PC-3 (cell line): ENCODE measurements at places on chromosomes 1 and 21. TPM values are rescaled to one million over a fixed set of nuclear protein-coding genes. Genes with fewer than 3 reads are reported as not detected.

HSF2BP gene
- 1.2 and 2.4 TPM in 2 replicates for total RNA-seq

PRR9 gene
- total RNA-seq = not detected in 2 replicates

ANGPTL3 gene
- not detected in 2 replicates for total RNA-seq

KLHDC7A gene
- not detected in 2 replicates for total RNA-seq

DENND2C gene
- 0.95 and 2.0 TPM in 2 replicates for total RNA-seq

DNA sequence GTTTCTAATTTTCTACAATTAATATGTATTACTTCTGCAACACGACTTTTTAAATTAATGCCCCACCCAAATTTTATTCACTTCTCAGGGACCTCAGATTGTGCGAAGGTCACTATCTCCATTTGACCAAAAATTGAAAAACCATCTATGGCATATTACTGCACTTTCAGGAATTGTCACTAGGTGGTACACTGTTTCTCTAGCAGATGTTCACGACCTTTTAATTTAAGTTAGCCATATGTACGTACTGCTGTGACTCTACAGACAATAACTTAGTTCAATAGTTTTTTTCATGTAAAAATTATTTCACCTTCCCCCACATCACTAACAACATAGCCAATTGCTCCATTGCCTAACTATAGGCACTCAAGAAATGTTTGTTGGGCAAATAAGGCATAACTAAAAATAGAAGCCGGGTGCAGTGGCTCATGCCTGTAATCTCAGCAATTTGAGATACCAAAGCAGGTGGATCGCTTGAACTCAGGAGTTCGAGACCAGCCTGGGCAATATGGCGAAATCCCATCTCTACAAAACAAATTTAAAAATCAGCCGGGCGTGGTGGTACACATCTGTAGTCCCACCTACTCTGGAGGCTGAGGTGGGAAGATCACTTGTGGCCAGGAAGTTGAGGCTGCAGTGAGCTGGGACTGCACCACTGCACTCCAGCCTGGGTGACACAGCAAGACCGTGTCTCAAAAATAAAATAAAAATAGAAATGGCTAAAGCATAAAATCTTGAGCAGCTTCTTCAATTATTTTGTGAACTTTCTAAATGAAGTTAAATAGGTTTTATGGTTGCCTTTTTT is 75.7 kb upstream of the PKN2 start:
- DNase-seq = peak; percentile 71

- DNase-seq = no peak
Measured at GRCh38 chr1:213106298-213106697, 55.3 kb downstream of the RPS6KC1 start.

- DNase-seq = peak; percentile 27
Measured at GRCh38 chr1:220123889-220124288, 30.0 kb downstream of the IARS2 start.

- no peak for DNase-seq
Measured at GRCh38 chr1:236455243-236455642, 61.2 kb downstream of the EDARADD start.

DNA sequence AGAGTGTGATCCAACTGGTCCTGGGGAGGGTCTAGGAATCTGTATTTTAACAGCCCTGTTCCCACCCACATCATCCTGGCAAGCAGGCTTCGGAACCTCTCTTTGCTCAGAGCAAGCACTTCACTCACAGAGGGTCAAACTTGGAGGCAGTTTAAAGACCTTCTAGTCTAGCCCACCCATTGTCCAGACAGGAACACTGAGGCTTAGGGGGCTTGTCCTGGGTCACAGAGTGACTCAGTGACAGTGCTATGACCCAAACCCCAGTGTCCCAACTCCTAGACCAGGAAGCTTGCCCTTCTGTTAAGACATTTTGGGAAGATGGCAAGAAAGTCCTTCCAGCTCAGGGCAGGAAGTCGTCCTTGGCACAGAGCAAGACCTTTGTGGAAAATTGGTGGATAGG is 36.5 kb downstream of the FBXO2 start:
- no peak for DNase-seq

- no peak for DNase-seq
Measured at GRCh38 chr1:22363403-22364325, 88.0 kb upstream of the ZBTB40 start.

- no peak for DNase-seq
Measured at GRCh38 chr1:109749221-109749620, 8.4 kb upstream of the GSTM3 start.

DNA sequence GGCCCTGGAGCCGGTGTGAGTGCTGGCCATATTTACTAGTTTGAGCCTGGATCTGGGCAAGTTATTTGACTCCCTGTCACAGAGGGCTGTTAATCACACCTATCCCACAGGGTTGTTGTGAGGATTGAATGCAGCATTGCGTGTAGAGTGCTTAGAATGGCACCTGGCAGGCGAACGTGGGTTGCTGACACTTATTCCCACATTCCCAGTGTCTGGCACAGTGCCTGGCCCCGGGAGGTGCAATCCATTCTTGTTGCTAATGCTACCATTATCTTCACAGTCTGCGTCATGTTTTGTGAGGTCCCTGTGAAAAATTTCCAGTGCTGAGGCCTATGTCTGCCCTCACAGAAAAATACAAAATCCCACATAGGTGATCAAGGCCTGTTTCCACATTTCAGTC is 66.1 kb downstream of the CD2 start:
- peak; percentile 45 for DNase-seq

- DNase-seq = no peak
Measured at GRCh38 chr1:201648907-201649721, 110.2 kb downstream of the NAV1 start.

- no peak for DNase-seq
Measured at GRCh38 chr1:231485029-231485784, 43.3 kb upstream of the TSNAX start.

DNA sequence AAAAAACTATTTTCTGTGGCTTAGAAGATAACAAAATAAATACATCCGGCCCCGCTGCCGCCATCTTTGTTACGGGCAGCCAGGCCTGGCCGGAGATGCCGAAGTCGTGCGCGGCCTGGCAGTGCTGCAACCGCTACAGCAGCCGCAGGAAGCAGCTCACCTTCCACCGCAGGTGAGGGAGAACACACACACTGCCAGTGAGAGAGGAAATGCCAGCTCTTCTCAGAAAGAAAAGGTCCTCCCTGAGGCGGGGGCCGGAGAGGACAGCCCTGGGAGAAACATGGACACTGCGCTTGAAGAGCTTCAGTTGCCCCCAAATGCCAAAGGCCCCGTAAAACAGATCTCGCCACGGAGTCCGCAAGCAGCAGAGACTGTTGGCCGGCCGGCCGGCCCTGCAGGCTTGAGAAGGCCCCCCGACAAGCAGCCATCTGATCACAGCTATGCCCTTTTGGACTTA is 323.2 kb downstream of the AMY1C start:
- no peak for DNase-seq

DNA sequence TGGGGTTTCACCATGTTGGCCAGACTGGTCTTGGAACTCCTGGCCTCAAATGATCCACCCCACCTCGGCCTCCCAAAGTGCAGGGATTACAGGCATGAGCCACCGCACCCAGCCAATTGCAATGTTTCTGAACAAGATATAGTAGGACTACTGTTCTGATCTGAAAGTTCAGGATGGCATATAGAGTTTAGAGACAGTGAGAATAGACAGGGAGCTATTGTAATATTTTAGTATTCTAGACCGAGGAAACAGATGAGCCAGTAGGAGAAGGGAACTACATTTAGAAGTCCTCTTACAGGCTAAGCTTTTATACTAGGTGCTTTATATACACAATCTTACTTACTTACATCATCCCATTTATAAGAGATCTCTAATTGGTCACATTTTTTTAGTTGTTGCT is 33.1 kb downstream of the SOAT1 start:
- no peak for DNase-seq

DNA sequence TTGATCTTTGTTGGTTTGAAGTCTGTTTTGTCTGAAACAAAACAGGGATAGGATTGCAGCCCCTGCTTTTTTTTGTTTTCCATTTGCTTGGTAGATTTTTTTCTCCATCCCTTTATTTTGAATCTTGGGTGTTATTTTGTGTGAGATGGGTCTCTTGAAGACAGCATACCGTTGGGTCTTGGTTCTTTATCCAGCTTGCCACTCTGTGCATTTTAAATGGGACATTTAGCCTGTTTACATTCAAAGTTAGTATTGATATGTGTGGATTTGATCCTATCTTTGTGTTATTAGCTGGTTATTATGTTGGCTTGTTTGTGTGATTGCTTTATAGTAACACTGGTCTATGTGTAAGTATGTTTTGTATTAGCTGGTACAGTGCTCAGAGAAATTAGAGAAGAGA is 40.9 kb downstream of the GIPC2 start:
- no peak for DNase-seq

GRCh38 chr1:43229826-43230780 is 39.7 kb upstream of the TMEM125 start:
- no peak for DNase-seq

GRCh38 chr1:109548321-109549267 is at the start of gene GNAI3:
TSS of gene GNAI3 (plus strand) at chr1:109548615. CDS start at chr1:109548721, 106 bp downstream.
- DNase-seq = peak; percentile 97

GRCh38 chr1:98975810-98976209 is 28.9 kb downstream of the PLPPR5 start:
- no peak for DNase-seq

- no peak for DNase-seq
Measured at GRCh38 chr21:37891972-37892371, 24.3 kb downstream of the KCNJ6 start.

DNA sequence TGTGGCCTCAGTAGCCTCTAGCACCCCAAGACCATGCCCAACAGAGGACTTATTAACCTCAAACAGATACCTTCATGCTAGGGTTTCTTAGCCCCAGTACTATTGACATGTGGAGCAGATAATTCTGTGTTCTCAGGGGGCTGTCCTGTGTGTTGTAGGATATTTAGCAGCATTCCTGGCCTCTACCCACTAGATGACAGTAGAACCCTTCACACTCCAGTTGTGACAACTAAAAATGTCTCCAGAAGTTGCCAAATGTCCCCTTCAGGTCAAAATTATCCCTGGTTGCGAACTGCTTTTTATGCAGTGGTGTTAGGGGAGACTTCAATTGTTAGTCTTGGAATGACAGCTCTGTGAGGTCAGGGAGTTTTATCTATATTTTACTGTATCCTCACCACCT is 8.1 kb downstream of the KAZN start:
- peak; percentile 30 for DNase-seq

DNA sequence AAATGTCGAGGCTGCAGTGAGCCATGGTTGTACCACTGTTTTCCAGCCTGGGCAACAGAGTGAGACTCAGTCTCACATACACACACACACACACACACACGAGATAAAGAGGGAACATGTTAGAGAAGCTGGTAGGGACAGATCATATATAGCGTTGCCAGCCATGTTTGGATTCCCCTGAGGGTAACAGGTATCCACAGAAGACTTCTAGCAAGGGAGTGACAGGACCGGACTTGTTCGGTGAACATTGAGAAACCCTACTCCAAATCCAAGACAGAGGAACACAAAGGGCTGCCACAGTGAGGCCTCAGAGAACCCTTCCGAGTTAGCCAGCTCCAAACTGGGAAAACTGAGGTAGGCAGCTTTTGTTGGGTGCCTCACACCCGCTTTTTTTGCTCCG is 3.7 kb upstream of the SARS1 start:
- no peak for DNase-seq

GRCh38 chr1:97505816-97506215 is 415.0 kb downstream of the DPYD start:
- DNase-seq = no peak

DNA sequence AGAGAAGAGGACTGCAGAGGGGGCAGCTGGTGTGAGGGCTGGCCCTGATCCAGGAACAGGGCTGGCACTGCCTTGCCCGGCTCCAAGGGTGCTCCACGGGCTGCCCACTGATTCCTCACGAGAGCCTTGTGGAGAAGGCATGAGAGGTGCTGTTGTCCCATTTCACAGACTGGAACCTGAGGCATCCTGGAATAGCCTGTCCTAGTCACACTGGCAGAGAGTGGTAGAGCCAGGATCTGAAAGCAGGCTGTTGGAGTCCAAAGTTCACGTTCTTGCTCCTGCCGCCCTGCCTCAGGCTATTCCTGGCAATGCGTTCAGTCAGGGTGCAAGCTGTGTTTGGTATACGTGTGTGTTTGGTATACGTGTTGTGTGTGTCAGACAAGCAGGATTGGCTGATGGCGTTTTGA is 1.8 kb downstream of the RER1 start:
- DNase-seq = no peak

- DNase-seq = no peak
Measured at GRCh38 chr21:26112127-26112742, 58.3 kb downstream of the APP start.

DNA sequence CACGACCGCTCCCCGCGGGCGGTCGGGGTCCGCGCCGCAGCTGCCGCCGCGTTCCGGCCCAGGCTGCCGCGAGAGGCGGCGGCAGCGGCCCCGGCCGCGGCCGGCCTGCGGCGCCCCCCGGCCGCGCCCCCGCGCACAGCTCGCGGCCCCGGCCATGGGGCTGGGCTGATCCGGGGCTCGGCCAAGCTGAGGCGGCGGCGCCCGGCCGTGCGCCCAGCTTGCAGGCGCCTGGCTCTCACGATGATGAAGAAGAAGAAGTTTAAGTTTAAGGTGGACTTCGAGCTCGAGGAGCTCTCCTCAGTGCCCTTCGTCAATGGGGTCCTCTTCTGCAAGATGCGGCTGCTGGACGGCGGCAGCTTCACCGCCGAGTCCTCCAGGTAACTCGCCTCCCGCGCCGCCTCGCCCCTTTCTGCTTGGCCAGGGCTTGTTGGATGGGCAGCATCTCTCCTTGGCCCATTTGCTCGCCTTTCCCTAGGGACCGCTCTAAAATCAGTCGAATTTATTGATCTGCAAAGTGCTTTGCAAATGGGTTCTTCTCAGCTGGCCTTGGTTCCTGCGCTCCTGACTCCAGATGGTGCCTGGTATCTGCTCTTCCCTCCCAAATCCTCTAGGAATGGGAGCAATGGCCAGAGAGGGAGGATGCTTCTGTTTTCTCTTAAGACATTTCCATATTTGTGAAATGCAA is 431 bp downstream of the EEIG2 start:
- DNase-seq = peak; percentile 22

DNA sequence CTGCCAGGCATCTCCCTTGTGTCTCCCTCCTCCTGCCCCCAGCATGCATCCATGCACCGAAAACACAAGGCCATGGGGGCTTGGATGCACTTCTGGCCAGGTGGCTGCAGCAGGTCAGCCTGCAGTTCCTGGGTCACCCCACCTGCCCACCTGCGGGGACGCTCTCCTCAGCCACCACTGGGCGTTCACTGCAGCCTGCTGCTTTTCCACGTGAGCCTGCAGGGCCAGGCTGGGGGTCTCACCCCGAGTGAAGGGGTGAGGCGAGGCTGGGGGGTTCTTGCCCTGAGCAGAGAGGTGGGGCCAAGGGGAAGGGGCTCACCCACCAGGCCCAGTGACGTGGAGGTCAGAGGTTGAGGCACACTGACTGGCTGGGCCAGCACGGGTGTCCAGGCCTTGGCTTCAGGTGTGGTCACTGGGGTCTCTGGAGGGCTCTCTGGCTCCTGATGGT is 64.6 kb downstream of the WNT9A start:
- DNase-seq = no peak

- no peak for DNase-seq
Measured at GRCh38 chr1:117596023-117596720, 9.7 kb upstream of the TENT5C start.
